IMR-90 (cell line): ENCODE measurements at places on chromosomes 16 and 17. TPM values are rescaled to one million over a fixed set of nuclear protein-coding genes. Genes with fewer than 3 reads are reported as not detected.
A peak's percentile ranks its signal among the peaks of the same experiment; 100 is the strongest.

The SMPD3 gene
- not detected in 2 replicates for total RNA-seq

The EPOP gene
- total RNA-seq, result 0.28 and 0.36 TPM in 2 replicates

The FOXN1 gene
- not detected in 2 replicates for total RNA-seq

DNA sequence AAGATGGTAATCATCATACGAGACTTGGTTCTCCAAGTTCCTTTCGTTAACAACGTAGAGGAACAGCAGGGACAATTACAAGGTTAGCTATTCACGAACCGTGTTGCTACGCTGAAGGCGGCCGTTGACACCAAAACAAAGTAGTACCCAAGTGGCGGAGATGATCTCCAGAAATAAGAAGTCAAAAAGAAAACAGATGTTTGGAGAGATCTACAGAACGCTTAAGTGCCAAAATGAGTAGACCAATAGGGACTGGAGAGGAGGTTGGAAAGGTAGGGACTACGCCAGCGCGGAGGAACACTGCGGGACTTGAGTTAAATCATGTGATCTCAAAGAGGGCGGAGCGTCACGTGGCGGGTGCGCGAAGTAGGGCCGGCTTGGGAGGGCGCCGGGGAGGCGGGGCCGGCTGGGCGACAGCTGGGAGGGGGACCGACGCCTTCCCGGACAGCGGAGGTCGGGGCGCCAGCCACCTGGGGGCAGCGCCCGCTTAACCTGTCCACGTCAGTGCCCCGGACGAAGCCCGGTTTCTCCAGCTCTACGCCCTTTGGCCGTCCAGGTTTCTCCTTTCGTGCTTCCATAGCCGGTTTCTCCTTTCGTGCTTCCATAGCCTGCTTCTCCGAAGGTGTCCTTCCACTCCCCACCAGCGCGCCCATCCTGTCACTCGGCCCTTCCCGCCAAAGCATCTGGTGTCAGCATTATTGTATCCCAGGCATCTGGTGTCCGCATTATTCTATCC lies 636 bp upstream of the GABARAP start:
- H3K4me1 ChIP-seq, result peaks cover 8% of the 10 kb centered on the region
- peak; percentile 95 for DNase-seq
- H3K27ac ChIP-seq, result peak overlapping the region; percentile 90

- peaks cover 13% of the 10 kb centered on the region for H3K36me3 ChIP-seq
- peaks cover 13% of the 10 kb centered on the region for H3K4me1 ChIP-seq
- H3K27ac ChIP-seq, result peak overlapping the region; percentile 94
- peak overlapping the region; percentile 72 for H3K4me3 ChIP-seq
- DNase-seq, result no peak
- no peaks in the 10 kb centered on the region for H3K27me3 ChIP-seq
Measured at GRCh38 chr17:82098939-82099763, 1.1 kb upstream of the FASN start.

- H3K36me3 ChIP-seq, result peaks cover 21% of the 10 kb centered on the region
- no peak overlapping the region for H3K4me3 ChIP-seq
- no peaks in the 10 kb centered on the region for H3K27me3 ChIP-seq
- DNase-seq, result peak; percentile 36
Measured at GRCh38 chr16:69250081-69250480, 61.1 kb upstream of the VPS4A start.

GRCh38 chr16:69522732-69523404 lies 42.9 kb upstream of the NFAT5 start:
- peaks cover 7% of the 10 kb centered on the region; the same call in 1 of the 2 replicates for H3K4me1 ChIP-seq
- H3K27ac ChIP-seq, result no peak overlapping the region
- H3K36me3 ChIP-seq, result no peaks in the 10 kb centered on the region
- no peak overlapping the region for H3K4me3 ChIP-seq
- DNase-seq, result no peak
